Nasal cavity respiratory epithelium epithelial cell of viscerocranial mucosa (primary cell): ENCODE measurements at places on chromosomes 4 and X. TPM values are rescaled to one million over a fixed set of nuclear protein-coding genes. Genes with fewer than 3 reads are reported as not detected.

TMEM150C gene
- under 0.01 and 0.28 TPM in 2 replicates for total RNA-seq

BEX2 gene
- total RNA-seq: 37.4 and 65.6 TPM in 2 replicates

GCNA gene
- 1.4 and 1.9 TPM in 2 replicates for total RNA-seq

HERC3 gene
- 31.1 and 33.4 TPM in 2 replicates for total RNA-seq

ZNF41 gene
- total RNA-seq: 4.8 and 7.5 TPM in 2 replicates

PRDM5 gene
- total RNA-seq: 4.8 and 15.0 TPM in 2 replicates

C4orf50 gene
- not detected in 2 replicates for total RNA-seq

NEXMIF gene
- under 0.01 and 0.07 TPM in 2 replicates for total RNA-seq

CFAP47 gene
- 0.07 TPM in 1 of 2 replicates, not detected in the other for total RNA-seq

RAB39B gene
- 0.07 and 1.0 TPM in 2 replicates for total RNA-seq

PNMA6A gene
- total RNA-seq: 0.34 and 0.57 TPM in 2 replicates

ADH1B gene
- total RNA-seq: not detected in 2 replicates

GPR50 gene
- not detected in 2 replicates for total RNA-seq

AREG gene
- 576 and 714 TPM in 2 replicates for total RNA-seq

MAGEE1 gene
- total RNA-seq: 0.34 and 1.6 TPM in 2 replicates

SPANXN4 gene
- total RNA-seq: not detected in 2 replicates

TCP11X2 gene
- total RNA-seq: not detected in 2 replicates

SLITRK4 gene
- under 0.01 TPM in 1 of 2 replicates, not detected in the other for total RNA-seq

TMEM31 gene
- not detected in 2 replicates for total RNA-seq

ANKRD50 gene
- 44.1 and 46.6 TPM in 2 replicates for total RNA-seq

MAP3K15 gene
- not detected in 2 replicates for total RNA-seq

TMEM128 gene
- total RNA-seq: 22.6 and 35.5 TPM in 2 replicates

VCX3B gene
- not detected in 2 replicates for total RNA-seq

PRSS12 gene
- total RNA-seq: 28.4 and 31.1 TPM in 2 replicates

JCHAIN gene
- 0.34 TPM in 1 of 2 replicates, not detected in the other for total RNA-seq
